Upper lobe of left lung (tissue), 6 donors: ENCODE measurements at places on chromosomes 6 and 20.

DNA sequence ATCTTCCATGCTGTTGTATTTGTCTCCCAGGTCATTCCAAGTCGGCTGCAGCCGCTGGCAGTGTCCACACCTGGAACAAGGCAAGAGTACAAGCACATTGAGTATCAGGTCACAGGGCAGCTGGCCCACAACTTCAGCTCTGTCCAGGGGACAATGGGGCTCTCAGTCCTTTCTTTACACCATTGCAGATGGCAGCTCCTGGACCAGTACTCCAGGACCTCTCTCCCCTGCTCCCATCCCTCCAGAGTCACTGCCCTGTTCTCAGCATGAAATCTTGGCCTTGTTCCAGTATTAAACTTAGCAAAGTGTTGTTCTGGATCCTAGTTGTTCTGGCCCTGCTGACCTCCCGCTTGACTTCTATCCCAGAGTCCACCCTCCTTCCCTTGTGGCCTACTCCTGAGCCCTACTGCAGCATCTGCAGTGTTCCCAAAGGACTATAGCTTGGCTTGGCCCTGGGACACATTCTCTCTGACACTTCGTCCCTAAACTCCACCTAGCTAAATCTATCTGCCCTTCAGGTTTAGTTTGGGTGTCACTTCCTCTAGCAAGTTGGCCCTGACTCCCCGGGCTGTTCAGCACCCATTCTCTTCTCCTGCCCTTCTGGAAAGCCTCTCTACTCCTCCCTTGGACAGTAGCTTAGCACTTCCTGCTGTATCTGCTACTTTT is 5.8 kb downstream of the TXNDC5 start:
- DNase-seq: no peak

- DNase-seq: no peak
Observed at GRCh38 chr6:25257686-25258348, 21.4 kb upstream of the CARMIL1 start.

GRCh38 chr20:56488566-56488965 is 20.1 kb downstream of the RTF2 start:
- DNase-seq: no peak

GRCh38 chr6:127775371-127775770 is 125.5 kb downstream of the THEMIS start:
- DNase-seq: no peak

- no peak for DNase-seq
Observed at GRCh38 chr20:46646659-46647380, 4.4 kb downstream of the SLC13A3 start.

- DNase-seq: no peak
Observed at GRCh38 chr6:91135406-91136103, 548.7 kb upstream of the MAP3K7 start.

- DNase-seq: no peak
Observed at GRCh38 chr6:10981409-10981808, 62.7 kb downstream of the ELOVL2 start.

DNA sequence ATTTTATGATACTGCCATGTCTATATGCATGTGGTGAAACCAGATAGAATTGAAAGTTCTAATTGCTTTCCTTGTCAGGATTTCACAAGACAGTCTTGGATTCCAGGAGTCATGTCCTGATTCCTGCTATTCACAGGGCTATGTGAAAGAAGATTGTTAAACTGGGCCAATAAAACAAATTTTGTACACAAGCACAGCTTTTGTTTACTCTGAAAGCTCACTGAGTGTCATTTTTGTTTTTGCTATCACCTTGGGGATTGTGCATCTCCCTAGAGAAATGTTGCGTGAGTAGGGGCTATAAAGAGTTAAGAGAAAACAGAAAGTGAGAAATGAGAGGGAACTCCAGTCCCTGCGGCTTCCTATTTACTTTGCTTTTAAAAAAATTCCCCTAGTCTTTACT is 627.5 kb downstream of the PKHD1 start:
- DNase-seq: no peak
